ENCODE measurements at places on chromosomes 11 and 22.

DNA sequence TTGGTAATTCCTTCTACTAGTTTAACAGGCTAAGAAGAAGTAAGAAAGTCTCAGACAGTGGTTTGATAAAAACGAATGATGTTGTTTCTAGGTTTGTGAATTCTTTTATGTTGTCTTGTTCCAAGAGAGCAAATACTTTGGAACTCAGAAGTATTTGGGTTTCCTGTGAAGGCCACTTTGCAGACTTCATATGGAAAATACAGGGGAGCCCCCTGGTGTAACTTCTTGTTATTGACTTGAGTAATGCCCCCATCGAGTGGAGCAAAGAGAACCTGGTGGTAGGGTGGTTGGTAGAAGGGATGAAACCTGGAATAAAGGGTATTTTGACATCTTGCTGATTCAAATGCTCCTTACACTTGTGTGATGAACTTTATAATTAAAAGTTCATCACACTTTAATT is 40.0 kb upstream of the PTH start:
- no peak for DNase-seq

DNA sequence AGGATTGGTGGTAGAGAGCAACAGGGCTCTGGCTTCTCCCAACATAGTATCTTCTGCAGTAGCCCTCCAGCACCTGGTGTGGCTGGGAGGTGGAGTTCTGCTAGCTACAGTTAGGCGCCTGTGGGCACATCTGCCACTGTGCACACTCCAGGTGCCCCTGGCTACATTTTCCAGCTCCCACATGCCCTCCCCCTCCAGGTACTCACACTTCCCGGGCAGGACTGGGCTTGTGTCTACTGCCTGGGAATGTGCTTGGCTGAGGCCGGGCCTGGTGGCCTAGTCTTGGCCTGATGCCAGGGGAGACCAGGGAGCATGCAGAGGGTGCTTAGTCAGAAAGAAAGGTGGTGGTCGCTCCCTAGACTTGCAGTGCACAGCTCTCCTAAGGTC is 15.8 kb downstream of the PHLDB1 start:
- no peak for DNase-seq

DNA sequence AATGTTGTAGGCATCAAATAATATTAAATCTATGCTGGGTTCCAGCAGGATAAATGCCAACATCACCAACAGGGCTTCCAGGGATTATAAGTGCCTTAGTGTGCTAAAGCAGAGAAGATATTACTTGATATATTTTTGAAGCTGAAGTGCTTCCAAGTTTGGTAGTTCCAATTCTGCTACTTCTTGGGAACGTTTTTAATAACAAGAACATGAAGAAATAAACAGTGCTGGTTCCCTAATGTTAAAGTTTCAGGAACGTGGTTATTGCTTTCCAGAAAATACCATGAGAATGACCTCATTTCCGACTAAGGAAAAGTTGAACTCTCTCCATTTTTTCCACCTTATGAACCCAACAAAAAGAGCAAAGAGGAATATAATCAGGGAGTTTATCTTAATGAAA is 4.6 kb upstream of the RNF185 start:
- no peak for DNase-seq

- DNase-seq, result peak; percentile 24
Measured at GRCh38 chr11:69241075-69241740, 52.7 kb upstream of the MYEOV start.

GRCh38 chr11:66542362-66542761 is 3.5 kb downstream of the ZDHHC24 start:
- no peak for DNase-seq

DNA sequence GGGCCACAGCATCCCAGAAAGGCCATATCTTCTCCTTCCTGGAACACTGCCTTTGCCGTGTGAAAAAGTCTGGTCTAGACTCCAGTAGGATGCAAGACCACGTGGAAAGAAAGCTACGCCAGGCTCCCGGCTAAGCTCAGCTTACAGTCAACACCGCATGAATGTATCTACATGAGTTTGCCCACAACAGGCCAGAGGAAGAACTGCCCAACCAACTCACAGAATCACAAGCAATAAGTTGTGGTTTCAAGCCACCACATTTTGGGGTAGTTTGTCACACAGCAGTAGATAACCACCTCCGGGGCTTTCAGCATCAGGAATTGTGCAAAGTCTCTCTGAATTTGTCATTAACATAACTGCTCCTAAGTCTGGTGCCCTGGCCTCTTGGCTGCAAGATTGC is 27.3 kb downstream of the HSPA8 start:
- DNase-seq, result no peak

GRCh38 chr22:35230417-35230816 is 26.9 kb upstream of the HMGXB4 start:
- no peak for DNase-seq

DNA sequence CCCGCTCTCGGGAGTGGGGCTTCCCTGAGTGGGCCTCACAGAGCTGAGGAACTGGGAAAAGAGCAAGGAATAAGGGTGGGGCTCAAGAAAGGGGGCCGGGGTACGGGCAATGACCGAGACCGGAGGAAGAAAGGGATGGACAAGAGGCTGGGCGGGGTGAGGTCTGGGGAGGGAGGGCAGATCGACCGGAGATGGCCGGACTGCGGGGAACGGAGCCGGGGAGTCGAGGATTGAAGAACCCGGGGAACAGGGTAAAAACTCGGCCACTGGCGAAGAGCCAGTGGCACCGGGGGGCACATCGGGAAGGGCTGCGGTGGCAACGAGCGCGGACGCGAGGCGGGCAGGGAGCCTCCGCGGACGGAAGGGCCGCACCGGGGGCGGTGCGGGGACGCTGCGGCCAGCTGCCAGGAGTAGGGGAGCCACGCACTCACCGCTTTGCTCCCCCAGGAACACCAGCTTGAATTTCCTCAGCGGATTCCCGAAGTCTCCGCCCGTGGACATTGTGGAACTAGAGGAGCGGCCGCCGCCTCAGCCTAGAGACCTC is 667 bp downstream of the RAB6A start:
- no peak for DNase-seq

DNA sequence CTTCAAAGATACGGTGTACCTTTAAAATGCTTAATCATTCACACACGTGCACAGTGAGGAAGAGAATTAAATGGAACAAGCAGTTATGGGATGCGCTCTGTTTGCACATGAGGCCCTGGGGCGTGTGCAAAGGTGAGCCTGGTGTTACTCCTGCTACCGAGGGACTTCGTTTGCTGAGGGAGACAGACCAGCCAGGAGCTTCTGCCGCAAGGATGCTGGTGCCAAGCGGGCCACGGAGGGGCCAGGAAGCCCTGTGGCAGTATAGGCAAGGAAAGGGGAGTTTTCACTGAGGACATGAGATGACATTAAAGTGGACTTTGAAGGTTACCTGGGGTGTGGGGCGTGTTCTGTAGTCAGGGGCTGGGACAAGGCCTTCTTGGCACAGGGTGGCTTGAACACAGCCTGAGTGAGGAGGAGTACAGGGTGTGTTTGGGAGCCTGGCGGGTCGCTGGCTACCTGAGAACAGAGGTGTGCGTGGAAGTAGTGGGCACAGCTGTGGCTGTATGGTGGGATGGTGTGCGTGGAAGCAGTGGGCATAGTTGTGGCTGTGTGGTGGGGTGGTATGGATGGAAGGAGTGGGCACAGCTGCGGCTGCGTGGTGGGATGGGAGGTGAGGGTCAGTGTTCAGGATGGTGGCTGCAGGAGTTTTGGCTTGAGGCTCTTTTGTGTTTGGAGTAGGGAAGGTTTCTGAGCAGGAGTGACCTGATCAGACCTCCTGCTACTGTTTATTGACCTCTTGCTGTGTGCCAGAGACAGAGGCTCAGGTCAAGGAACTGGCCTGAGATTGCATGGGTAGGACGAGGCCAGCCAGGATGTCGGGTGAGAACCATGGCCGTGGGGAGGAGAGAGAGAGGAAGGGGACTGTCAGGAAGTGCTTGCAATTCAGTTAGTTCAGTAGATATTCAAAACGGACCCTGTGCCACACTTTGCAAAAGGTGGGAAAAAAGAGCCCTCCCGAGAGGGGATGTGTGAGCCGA is 13.7 kb downstream of the TBC1D22A start:
- DNase-seq, result no peak
